AML-193 (cell line): ENCODE measurements at places on chromosomes 1 and 21.

DNA sequence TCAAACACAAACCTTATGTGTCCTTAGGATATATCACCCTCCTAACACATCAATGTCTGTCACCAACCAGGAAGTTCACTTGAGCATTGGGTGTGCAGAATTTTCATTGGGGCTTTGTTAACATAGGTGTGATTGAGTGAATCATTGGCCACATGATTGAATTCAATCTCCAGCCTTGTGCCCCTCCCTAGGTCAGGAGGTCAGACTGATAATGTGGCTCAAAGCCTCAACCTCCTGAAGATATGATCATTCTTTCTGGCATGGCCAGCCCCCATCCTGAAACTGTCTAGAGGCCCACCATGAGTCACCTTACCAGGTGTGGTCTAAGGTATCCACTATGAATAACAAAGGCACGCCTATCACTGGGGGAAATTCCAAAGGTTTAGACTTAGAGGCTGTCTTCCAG is 90.1 kb downstream of the PKN2 start:
- DNase-seq = no peak

GRCh38 chr1:213008564-213008963 is 7.1 kb downstream of the ANGEL2 start:
- no peak for DNase-seq

DNA sequence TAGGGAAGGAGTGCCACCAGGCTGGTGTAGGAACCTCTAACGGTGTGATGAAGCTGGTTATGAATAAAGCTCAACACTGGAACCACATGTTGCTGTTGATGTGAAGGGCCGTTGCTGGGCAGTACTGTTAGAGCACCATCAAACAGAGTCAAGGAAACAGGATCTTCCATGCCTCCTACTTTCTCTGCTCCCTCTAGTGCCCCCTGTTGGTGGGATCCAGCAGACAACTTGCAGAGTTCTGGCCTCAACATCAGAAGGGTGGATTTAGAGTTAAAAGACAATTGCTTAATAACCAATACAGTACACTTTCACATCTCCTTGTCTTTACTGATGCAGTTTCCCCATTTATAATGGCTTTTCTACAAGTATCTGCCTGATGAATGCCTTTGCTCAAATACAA is 336.4 kb downstream of the NTNG1 start:
- no peak for DNase-seq

DNA sequence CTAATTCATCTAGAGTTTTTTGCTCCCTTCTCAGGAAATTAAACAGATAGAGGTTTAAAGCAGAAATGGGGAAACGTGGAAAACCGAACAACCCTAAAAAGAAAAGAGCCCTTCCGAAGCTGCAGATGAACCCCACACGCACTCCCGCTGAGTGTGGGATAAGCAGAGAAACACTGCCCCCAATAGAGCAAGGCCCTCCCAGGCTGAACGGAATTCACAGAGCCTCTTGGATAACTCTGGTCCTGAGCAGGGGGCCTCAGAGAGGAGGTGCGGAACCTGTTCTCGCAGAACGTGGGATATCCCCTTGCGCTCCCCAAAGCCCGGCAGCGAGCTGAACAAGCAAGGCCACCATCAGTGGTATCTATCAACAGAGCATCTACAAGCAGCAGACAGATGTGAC is 44.9 kb downstream of the SSBP3 start:
- no peak for DNase-seq

DNA sequence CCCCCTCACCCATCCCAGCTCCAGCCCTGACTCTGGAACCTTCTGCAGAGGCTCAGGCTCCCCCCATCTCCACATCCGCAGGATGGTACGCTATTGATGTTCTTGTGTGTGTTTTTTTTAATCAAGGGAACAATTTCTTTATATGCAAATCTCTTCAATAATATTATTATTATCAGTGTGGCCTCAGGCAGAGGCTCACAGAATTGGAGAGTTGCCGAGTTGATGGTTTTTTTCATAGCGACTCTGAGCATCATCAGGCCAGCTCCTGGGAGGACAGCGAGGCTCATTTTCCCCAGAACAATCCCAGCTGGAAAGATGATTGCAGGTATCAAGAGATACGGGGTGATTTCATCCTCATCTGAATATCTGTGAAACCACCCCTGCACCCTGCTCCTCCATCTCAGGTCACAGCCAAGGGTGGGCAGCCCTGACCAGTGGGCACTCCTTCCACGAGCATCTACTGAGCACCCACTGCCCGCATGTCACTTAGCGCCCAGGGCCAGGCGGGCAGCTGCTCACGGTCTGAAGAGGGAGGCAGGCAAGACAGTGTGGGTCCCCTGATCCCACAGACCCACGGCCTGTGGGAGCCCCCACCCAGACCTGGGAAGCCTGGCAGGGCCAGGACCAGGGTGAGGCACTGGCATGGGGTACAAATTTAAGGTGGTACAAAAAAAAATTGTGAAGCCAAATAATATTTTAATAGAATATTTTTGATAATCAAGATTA is 245.6 kb upstream of the VAMP3 start:
- DNase-seq = no peak

GRCh38 chr1:154972213-154972516 is 1.6 kb upstream of the SHC1 start:
- DNase-seq = no peak

DNA sequence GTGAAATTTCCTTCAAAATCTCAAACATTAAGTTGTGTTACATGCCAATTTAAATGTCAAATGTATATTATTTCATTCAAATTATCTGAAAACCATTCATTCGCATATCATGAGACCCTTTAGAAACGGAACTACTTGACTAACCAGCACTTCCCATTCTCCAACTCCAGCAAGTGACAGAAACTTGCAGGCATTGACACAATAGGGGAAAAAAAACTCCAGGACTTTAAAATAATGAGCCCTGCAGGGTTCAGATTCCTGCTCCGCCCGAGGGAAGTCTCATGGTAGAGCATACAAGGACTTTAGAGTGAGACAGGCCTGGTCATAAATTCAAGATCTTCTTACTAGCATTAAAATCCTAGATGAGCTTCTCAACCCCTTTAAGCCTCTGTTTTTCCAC is 138.9 kb downstream of the NR5A2 start:
- DNase-seq = no peak

- DNase-seq = no peak
These were observed 180.2 kb downstream of the PTPRU start for GRCh38 chr1:29416267-29417146.

GRCh38 chr1:153608089-153608682 is 4.8 kb downstream of the S100A16 start:
- no peak for DNase-seq

- DNase-seq = no peak
These were observed 181.5 kb downstream of the PLPP3 start for GRCh38 chr1:56397811-56398231.

DNA sequence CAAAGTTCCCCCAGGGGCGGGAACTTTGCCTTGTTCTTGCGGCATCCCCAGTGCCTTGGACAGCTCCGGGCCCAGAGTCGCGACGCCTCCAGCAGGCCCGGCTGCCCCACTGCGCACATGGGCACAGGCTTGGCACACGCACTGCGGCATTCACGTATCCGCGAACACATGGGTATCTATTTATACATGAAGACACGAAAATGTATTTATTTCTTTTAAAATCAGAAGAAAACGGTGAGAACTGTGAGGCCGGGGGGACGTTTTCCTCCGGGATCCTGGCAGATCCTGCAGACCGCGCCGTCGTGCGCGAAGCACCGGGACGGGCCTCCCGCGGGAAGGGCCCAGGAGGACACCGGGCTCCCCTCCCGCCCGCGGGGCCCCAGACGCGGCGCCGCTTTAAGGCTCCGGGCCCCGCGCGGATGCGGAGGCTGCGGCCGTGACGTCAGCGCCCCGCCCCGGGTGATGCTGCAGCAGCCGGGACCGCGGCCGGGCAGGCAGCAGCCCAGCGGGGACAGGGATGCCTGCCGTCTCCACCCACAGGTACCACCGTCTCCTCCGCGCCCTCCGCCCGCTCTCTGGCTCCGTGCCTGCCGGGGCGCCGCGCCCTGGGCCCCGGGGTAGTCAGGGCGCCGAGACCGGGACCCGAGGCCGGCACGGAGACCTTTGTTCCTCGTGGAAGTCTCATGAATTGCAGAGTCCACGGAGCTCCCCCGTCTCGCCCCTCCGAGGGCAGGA is at the start of gene SLC45A1:
TSS of gene SLC45A1 (plus strand) at position 468 of the 735 bp plus-strand sequence. CDS start 6,216 bp downstream, outside the sequence.
- DNase-seq = no peak

DNA sequence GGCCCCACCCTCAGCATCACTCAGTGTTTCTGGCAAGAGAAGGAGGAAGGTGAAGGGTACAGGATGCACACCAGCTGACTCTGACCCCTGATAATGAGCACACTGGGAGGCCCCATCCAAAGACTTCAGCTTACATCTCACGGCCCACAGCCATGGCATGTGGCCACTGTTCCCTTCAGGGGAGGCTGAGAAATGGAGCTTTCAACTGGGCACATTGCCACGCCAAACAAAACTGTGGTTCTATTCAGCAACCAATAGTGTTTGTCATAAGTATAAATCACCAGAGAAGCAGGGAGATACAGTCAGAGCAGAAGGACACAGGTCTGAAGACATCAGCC is 12.7 kb upstream of the TRAF3IP3 start:
- DNase-seq = no peak

- no peak for DNase-seq
These were observed 47.1 kb downstream of the LEPR start for GRCh38 chr1:65467536-65467935.

DNA sequence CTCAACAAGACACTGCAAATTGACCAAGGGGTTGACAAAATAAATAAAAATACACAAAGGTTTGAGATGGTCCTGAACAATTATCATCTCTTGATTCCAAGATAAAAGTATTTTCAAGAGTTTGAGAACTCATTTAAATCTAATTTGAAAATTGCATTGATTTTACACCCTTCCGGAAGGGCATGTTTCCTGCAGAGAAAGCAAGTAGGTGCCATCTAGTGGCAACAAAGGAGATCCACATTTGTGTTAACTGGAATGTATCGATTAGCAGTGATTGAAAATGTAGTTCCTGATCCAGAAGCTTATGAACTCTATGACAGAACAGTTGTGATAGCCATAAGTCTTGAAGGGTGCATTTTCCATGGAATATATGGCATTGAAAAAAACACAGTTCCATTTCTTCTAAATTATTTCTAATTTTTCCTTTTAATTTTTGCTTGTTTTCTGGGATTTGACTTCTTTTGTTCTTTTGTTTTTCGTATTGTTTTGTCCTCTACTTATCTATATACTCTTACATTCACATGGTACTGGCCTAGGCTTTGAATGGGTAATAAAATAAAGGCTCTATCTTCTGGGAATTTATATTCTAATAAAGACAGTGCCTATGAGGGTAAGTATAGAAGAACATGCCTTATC is 143.7 kb downstream of the DNM3 start:
- peak; percentile 26 for DNase-seq

DNA sequence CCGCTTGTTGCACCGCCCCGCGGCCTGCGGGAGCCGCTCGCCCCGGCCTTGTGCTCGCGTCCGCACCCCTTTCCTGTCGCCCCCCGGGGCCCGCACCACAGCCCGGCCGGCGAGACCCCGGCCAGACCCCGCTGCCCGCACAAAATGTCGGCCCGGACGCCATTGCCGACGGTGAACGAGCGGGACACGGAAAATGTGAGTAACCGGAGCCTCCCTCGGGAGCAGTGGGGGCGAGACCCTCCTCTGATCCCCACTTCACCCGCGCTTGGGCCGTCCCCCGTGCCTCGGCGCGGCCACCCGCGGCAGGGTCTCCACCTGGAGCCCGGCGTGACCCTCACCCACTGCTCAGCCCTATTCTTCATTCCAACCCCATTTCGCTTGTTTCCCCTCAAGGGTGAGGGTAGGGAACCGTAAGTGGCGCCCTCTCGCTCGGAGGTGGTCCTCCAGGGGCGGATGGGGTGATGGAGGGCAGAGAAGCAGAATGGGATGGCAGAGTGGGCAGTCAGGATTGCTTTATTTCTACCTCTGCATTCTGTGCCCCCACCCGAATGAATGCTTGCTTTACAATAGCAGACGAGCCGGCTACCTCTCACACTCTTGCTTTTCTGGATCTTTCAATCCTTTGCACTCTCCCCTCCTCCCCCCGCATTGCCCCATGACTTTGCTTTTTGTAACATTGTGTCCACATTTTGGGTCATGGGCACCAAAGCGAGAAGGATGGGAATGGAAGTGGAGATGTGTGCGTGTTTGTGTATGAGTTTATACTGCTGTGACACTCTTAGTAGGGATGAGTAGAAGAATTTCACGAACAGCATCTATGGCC is 954 bp downstream of the MARK1 start:
- no peak for DNase-seq

DNA sequence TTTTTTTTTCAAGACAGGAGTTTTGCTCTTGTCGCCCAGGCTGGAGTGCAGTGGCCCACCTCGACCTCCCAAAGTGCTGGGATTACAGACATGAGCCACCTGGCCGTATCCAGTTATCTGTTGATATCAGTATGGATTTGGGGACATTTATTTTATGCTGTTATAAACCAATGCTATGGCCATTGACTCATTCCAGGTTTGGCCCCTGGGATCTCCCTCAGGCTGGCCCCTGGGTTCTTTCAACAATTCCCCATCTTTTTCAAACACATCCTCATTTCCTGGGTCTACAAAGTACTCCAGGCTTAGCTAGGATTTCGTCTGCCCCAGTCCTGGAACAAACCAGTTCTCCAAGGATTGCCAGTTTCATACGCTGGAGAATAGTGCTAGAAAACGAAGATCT is 44.1 kb downstream of the WDR4 start:
- DNase-seq = no peak

- no peak for DNase-seq
These were observed 30.8 kb upstream of the COL18A1 start for GRCh38 chr21:45373991-45374816.

- DNase-seq = no peak
These were observed 118.5 kb downstream of the DMRTB1 start for GRCh38 chr1:53577761-53578100.

DNA sequence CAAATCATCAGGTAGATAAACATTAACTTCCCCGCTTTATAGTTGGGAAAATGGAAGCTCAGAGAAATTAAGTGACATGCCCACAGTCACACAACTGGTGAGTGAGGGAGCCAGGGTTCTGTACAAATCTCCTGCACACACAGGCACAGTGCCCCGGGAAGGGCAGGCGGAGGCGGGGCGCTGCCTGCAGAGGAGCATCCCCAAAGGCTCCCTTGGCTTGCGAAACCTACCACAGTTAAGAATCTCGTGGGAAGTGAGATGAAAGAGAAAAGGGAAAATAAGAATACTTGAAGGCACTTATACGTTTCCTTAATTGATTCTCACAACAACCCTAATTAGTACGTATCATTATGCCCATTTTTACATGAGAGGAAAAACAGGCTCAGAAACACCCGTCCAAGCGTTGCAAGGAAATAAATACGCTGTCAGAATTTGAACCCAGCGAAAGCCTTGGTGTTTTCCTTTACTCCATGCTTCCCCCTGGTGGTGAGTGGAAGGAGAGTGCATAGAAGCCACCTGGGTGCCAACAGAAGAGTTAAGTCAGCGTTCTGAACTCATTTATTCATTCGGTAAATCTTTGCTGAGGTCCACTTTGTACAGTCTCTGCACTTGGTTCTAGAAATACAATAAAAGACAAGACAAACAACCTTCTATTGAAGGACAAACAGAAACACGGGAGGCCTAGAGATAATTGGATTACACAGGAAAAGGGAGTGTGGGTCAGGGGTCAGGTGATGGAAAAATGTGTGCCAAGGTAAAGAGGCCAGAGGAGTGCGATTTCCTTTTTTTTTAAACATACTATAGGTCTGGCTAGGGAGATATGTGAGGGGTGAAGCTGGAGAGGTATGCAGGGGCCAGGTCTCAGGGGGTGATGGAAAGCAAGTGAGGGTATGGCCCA is 28.4 kb downstream of the ACP6 start:
- peak; percentile 60 for DNase-seq

GRCh38 chr21:41597811-41598231 is 89.9 kb upstream of the TMPRSS2 start:
- no peak for DNase-seq

- no peak for DNase-seq
These were observed 801 bp downstream of the EPRS1 start for GRCh38 chr1:220045356-220046051.

- DNase-seq = peak; percentile 74
These were observed 2.0 kb upstream of the EFNA4 start for GRCh38 chr1:155061381-155062150.
